ENCODE measurements at places on chromosomes 5 and 9.

GRCh38 chr5:84370176-84370575 lies 14.5 kb downstream of the EDIL3 start:
- no peak for DNase-seq

- no peak for DNase-seq
These were observed 16.9 kb upstream of the NKD2 start for GRCh38 chr5:991472-992267.

DNA sequence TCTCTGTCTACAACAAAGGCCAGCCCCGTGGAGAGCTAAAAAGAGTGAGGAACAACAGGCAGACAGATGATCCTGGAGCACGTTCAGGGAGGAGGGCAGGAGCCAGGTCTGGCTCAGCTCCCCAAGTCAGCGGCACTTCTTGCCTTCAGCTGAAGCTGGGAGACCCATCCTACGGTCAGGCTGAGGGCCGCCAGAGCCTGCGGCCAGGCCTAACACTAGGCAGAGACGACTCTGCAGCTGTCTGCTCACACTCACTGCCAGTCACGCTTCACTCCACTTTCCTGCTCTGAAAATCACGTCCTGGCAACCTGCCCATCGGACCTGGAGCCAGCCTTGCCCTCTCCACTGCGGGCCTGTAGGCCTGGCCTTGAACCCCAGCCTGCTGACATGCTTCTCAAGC lies 160.9 kb upstream of the LHFPL2 start:
- no peak for DNase-seq

DNA sequence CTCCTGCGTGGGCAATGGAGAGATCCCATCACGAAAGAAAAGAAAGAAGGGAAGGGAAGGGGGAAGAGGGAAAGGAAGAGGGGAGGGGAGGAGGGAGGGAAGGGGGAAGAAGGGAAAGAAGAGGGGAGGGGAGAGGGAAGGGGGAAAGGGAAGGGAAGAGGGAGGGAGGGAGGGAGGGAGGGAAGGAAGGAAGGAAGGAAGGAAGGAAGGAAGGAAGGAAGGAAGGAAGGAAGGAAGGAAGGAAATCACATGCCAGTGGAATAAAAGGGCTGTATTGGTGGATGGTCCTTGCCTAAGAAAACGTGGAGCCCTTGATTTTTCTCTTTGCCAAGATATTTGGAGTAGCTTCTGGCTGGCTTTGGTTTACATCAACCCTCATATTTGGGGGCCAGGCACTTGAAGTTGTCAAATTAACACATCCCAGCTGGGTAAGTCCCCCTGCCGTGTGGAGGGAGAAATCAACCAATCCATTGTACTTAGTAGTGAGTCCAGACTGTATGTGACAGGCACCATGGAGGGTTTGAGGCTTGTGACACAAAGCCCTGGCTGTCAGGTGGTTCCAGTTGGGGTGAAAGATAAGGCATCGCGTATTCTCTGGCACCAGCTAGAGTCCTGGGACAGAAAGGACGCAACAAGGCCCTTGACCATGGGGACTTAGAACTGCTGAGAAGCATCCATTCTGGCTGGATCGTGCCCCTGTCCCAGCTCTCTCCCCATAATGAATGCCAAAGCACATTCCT lies 23.7 kb downstream of the IDNK start:
- no peak for DNase-seq

DNA sequence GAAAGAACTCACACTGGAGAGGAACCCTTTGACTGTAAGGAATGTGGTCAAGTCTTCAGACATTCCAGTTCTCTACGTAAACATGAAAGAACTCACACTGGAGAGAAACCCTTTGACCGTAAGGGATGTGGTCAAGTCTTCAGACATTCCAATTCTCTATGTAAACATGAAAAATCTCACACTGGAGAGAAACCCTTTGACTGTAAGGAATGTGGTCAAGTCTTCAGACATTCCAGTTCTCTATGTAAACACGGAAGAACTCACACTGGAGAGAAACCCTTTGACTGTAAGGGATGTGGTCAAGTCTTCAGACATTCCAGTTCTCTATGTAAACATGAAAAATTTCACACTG lies 32.6 kb downstream of the MAPK9 start:
- DNase-seq: no peak

DNA sequence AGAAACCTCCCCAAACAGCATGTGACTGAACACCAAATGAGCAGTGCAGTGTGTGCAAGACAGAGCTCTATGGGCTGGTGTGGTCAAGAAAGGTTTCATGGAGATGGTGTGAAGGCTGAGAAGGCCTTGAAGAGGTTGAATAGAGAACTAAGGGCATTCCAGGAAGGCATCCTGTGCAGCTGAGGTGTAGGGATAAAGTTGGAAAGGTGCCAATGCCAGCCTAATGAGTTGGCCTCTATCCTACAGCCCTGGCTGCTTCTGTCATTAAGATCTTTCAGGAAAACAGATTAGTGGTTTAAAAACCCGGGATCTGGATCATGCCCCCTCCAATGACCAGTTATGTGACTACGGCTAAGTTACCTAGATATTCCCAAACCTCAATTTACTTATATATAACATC lies 4.0 kb downstream of the HDAC3 start:
- DNase-seq: no peak

GRCh38 chr5:31664566-31664965 lies 25.6 kb downstream of the PDZD2 start:
- DNase-seq: no peak

GRCh38 chr5:98585661-98586310 lies 187.7 kb upstream of the RGMB start:
- DNase-seq: no peak

DNA sequence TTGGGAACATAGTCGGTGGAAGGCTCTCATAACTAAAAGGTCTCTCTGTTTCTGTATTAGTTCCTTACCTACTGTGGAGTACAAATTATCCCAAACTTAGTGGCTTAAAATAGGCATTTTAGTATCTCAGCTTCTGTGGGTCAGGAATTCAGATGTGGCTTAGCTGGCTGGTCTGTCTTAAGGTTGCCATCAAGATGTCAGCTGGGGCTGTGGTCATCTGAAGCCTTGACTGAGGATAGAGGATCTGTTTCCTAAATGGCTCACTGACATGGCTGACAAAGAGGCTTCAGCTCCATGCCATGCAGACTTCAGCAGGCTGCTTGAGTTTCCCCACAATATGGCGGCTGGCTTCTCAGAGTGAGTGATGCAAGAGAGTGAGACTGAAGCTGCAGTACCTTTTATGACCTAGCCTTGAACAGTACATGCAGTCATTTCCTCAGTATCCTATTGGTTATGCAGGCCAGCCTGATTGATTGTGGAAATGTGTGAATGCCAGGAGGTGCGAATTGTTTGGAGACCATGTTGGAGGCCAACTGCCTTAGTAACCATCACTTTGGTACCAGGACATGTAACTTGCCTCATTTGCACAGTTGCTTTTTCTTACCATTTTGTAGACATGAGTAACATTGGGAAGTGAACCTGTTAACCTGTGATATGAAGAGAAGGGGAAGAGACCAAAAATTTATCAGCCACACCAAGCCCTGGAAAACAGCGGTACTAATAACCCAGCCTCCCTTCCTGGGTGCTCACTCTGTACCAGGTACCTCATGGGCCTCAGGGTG lies 152.8 kb upstream of the IER5L start:
- DNase-seq: no peak

DNA sequence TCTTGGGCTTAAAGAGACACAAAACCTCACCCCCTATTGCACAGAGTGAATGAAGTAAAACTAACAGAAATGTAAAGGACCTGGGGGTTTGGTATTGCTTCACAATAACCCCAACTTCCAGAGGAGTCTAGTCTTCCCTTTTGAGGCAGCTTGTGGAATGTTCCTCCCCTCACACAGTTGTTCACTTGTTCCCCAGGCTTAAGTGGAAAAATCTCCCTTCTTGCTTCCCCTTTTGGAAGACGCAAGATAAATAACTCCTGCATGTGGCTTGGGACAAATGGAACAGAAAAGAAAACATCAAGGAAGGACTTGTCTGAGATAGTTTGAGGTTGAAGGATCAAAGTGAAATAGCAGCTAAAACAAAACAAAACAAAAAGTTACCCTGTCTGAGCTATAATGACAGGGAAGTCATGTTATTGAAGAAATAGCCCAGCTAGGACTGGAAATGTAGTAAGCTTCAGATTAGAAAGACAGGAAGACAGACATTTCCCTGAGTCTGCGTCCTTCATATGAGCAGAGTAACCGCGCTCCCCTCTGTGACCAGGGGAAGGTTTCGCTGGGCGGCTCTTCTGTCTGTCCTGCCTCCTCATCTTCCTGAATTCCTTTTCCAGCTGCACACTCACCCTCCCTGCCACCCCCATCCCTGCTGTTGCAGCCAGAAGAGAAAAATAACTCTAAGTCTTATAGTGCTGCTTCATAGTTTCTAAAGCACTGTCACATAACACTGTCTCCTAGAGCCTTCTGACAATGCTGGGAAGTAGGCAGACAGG lies 8.8 kb downstream of the SPARC start:
- DNase-seq: no peak

GRCh38 chr5:97563050-97563657 lies 380.1 kb upstream of the RIOK2 start:
- DNase-seq: no peak

DNA sequence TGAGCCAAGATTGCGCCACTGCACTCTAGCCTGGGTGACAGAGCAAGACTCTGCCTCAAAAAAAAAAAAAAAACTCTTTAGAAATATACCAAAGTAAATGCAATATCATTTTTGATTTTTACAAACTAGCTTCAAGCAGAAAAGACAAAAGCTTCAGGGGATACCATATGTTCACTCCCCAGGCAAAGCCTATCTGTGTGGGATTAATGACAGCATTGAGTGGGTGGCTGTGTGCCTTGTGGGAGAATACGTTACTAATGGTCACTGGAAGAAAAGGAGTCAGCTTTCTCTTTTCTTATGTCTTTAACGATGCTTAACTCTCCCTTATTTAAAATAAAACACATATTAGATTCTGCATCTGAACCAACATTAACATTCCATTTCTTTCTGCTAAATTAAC lies 1.9 kb downstream of the PCA3 start:
- no peak for DNase-seq

DNA sequence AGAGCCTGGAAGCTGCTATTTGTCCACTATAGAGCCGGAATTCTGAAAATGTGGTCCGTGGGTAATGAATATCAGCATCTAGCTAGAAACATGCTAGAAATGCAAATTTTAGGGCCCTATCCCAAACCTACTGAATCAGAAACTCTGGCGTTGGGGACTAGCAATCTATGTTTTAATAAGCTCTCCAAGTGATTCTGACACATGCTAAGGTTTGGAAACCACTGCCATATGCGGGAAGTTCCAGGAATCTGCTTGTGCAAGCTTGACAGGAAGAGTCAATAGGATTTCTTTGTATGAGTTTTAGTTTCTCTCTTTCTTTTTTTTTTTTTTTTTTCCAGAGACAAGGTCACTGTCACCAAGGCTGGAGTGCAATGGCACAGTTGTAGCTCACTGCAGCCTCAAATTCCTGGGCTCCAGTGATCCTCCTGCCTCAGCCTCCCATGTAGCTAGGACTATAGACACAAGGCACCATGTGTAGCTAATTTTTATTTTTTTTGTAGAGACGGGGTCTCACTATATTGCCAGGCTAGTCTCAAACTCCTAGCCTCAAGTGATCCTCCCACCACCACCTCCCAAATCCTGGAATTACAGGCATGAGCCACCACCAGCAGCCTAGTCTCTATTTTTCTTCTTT lies 26.4 kb upstream of the CARNMT1 start:
- no peak for DNase-seq

- DNase-seq: no peak
These were observed 476 bp upstream of the DTWD2 start for GRCh38 chr5:118988866-118989180.

GRCh38 chr5:62979472-62979871 lies 400.9 kb downstream of the LRRC70 start:
- no peak for DNase-seq

DNA sequence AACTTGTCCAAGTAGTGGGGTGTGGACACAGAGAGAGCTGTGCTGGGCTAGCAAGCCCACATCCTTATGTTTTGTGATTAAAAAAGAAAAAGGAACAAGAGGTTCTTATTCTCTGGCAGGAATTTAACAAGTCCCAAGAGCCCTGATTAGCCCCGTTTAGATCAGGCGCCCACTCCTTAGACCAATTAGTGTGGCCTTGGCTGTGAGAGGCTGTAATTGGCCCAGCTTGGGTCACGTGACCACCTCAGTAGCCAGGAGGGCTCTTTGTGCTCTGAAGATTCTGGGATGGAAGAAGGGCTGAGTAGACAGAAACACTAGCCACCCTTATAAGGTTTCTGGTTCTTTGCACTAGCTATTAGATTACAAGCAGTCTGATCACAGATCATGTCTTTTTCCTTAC lies 31.1 kb downstream of the GCNT4 start:
- no peak for DNase-seq

DNA sequence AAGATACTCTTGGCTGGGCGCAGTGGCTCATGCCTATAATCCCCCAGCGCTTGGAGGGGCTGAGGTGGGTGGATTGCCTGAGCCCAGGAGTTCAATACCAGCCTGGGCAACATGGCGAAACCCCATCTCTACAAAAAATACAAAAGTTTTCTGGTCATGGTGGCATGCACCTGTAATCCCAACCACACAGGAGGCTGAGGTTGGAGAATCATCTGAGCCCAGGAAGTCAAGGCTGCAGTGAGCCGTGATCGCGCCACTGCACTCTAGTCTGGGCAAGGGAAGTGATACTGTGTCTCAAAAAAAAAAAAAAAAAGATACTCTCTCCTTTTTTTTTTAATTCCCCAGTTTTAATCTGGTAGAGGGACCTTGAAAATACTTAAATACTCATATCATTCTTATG lies 15.0 kb downstream of the ANKRD33B start:
- no peak for DNase-seq

- no peak for DNase-seq
These were observed 178.7 kb upstream of the FBXL17 start for GRCh38 chr5:108560581-108560980.

- DNase-seq: no peak
These were observed 453.9 kb downstream of the ENC1 start for GRCh38 chr5:74186356-74187315.

- no peak for DNase-seq
These were observed 8.9 kb downstream of the AGXT2 start for GRCh38 chr5:35038891-35039290.

DNA sequence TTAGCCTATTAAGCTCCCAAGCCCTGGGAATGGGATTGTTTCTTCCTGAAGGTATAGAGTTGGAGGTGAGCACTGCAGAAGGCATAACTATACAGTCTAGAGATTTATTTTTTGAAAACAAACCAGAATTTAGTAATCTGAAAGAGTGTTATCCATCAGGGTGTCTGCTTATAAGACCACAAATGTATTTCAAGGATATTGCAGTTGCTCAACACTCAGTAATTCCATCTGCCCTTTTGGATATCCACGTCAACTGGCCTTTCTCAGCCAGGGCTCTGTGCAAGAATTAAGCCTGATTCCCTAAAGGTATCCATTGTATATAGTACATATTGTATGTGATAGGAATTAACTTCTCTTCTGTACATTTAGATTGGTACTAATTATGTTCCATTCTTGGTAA lies 15.0 kb upstream of the IL31RA start:
- no peak for DNase-seq
